ENCODE measurements at places on chromosomes 7 and 10.

GRCh38 chr7:46321556-46322205 is 400.6 kb upstream of the IGFBP3 start:
- no peak for DNase-seq

DNA sequence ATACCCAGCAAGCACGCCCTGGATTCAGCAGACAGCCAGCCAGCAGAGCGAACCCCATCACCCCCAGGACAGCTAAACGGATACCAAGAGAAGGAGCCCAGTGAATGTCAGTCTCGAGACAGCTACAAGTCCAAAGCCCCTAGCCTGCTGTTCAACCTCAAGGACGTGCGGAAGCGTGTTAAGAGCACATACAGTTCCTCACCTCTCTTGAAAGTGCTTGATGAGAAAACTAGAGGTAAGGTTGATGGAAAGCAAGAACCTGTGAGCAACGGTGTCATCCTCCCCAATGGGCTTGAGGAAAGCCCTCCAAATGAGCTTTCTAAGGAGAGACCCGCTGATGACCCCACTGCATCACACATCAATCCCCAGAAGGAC is 24.9 kb downstream of the C10orf71 start:
- peak; percentile 53 for DNase-seq

DNA sequence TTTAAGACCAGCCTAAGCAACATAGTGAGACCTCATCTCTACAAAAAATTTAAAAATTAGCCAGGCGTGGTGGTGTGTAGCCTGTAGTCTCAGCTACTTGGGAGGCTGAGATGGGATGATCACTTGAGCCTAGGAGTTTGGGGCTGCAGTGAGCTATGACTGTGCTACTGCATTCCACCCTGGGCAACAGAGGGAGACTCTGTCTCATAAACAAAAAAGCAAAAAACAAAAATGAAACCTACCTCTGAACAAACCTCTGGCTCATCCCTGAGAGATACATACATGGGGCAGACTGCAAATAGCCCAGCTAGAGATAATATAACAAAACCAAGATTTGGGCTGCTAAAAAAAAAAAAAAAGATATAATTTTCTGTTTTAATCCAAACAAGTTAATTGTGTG is 19.5 kb downstream of the C10orf67 start:
- no peak for DNase-seq

DNA sequence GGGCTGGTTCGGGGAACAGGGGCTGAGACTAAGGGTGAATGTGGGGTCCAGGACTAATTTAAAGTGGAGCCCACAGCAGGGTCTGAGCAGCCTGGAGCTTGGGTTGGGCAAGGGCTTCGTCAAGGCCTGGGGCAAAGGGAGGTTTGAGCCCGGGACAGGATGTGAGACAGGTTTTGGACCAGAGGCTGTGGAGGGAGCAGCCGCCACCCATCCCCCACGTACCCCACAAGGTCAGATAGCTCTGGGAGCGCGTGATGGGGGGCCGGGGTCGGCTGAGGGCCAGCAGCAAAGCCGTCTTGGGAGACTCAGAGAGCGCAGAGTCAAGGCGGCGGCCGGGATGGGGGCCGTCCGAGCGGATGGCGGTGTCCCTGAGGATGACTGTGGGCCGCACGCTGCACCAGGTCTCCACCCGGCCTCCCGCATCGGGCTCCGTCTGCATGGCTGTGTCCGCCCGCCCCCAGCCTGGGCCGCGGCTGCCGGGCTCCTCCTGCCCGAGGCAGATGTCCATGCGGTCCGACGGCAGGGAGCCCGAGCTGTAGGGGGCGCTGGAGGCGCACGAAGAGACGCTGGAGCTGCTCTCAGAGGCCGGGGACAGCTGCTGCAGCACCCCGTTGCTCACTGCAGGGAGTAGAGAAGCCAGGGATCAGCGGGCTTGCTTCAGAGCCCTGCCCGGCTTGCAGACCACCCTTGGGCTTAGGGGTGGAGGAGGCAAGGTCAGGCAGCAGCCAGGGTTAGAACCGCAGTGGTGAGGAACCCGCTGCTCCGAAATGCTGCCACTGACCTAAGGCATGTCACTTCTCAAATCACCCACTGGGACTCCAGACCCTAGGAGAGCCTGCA is 12.1 kb downstream of the PDZD7 start:
- DNase-seq: peak; percentile 95

DNA sequence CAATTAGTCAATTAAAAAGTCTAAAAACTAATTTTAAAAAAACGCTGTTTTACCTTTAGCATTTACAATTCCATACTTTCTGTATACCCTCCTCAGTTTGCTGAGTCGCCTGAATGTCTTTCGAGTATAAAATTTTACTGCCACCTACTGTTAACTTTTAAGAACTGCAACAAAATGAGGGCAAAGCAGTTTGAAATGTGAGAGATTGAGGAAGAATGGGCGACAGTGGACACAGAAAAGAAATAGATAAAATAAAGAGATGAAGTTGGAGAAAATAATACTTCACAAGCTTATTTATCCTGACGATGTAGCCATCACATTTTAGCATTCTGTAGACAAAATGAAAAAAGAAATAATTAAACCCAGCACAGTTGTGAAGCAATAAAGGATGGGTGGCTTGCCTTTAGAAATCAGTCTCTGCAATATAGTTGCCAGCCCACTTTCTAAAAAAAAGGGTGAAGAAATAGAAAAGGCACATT is 110.8 kb upstream of the PTN start:
- no peak for DNase-seq
